ENCODE measurements at places on chromosomes 5 and 9.

GRCh38 chr9:128713941-128714573 is 9.9 kb downstream of the ZDHHC12 start:
- DNase-seq, result no peak

- DNase-seq, result peak; percentile 11
These were observed 36.7 kb upstream of the TIFAB start for GRCh38 chr5:135488727-135489465.

DNA sequence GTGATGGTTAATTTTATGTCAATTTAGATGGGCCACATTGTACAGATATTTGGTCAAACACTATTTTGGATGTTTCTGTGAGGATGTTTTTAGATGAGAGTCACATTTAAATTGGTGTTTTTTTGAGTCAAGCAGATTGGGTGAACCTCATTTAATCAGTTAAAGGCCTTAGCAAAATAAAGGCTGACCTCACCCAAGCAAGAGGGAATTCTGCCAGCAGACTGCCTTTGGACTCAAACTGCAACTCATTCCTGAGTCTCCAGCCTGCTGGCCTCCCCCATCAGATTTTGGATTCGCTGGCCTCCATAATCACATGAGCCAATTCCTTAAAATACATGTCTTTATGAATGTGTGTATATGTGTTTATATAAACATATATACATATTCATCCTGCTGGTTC is 282.7 kb upstream of the POU5F2 start:
- DNase-seq, result no peak

DNA sequence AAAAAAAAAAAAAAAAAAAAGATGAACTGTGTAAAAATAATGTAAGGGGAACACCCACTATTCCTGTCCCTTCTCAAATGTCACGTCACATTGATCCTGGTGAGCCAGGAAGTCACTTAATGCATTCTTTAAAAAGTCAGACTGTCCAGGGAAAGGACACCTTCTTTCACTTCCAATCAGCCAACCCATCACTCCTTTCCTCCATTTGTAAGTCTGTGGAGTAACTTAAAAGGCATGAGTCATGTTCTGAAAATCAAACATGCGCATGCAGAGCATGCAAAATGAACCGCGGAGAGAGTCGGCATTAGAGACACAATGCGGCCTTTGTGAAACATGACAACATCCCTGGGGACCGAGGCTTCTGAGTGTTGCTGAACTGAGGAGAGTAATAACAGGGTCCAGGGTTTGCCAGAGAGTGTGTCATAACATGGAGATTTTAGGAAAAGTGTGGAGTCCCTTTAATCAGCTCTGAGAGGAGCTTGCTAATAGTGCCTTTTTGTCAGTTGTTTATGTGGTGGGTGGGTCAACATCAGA is 77.6 kb upstream of the SEMA6A start:
- DNase-seq, result no peak

- DNase-seq, result no peak
These were observed 21.7 kb upstream of the C5orf47 start for GRCh38 chr5:173967241-173967640.

- no peak for DNase-seq
These were observed 48.9 kb upstream of the RNF130 start for GRCh38 chr5:180120237-180121101.

All from endothelial cell of umbilical vein (primary cell).